ENCODE measurements at places on chromosomes 3 and 15.

GRCh38 chr3:89613241-89613640, 505.8 kb downstream of the EPHA3 start:
- DNase-seq = no peak

DNA sequence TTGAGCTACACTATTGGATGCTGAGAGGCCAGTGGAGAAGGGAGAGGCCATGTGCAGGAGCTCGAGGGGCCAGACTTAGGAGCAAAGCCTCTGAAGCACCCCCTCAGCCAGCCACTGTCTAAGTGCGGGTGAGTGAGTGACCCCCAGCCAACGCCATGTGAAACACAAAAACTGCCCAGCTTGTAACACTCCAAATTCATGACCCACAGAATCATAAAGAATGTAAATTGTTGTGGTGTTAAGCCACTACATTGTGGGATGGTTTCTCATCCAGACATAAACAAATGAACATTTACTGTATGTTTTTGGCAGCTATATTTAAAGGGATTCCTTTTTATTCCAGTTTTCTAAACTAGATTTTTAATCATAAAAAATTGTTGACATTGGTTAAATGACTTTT, 27.2 kb upstream of the TMEM158 start:
- no peak for DNase-seq

- DNase-seq = no peak
Observed at GRCh38 chr3:131739211-131739610, 236.4 kb upstream of the MRPL3 start.

GRCh38 chr3:113088616-113089015, 97.8 kb downstream of the GTPBP8 start:
- DNase-seq = no peak

GRCh38 chr3:11914651-11915050, 68.0 kb upstream of the TAMM41 start:
- no peak for DNase-seq

DNA sequence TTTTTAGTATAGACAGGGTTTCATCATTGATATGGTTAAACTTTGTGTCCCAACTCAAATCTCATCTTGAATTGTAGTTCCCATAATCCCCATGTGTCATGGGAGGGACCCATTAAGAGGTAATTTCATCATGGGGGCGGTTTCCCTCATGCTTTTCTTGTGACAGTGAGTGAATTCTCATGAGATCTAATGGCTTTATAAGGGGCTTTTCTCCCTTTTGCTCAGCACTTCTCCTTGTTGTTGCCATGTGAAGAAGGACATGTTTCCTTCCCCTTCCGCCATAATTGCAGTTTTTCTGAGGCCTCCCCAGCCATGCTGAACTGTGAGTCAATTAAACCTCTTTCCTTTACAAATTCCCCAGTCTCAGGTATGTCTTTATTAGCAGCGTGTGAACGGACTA, 20.2 kb upstream of the ZNF710 start:
- no peak for DNase-seq

DNA sequence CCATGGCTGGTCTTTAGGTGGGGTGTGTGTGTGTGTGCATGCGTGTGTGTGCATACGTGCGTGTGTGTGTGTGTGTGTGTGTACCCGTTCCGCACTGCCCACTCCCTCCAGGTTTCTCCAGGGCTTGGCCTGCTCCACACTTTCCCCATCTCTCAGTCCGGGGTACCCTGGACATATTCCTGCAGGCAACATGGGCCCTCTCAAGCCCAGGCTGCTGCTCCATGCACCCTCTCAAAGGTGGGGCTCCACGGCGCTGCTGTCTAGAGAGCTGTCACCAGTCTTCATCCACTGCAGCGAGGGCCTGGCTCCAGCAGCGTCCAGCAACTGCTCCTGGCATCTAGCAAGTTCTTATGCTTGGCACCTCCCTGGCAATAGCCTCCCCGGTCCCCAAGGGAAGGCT, 86.1 kb downstream of the ATP10A start:
- no peak for DNase-seq

DNA sequence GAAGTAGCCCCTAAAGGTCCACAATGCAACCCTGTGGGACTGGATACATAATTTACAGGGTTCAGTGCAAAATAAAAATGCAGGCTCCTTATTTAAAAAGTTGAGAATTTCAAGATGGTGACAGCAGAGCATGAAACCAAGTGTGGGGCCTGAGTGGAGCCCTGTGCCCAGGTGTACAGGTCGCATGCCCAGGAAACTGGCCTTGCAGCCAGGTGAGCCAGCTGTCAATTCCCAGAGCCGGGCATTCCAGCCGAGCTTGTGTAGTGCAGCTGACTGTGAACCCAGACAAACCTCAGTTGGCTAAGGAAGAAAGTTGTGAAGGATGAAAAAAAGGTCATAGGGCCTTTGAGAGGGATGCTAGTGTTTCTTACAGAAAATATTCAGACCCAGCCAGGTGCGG, 27.6 kb downstream of the POPDC2 start:
- no peak for DNase-seq

DNA sequence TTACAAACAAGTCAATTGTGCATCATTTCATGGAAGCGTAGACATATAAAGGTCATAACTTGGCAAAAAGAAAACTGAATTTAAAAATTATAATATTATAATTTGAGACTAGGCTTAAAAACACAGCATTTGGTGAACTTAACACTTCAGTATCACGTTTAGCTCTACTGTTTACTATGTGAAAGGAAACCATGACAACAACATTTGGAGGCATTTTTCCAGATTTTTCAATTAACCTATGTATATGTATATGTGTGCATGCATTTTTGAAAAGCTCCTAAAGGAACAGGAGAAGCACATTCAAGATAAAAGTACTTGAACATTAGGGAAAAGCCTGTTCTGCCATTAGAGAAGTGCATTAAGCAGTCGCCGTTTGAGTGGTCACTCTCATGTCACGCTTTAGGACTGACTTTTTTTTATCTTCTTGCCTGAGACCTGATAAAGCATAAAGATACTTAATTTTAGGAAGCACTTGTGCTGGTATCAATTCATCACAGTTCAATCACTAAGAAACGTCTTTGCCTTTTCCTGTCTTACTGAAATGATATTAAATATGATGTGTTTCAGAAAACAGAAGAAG, 156.0 kb downstream of the NAALADL2 start:
- DNase-seq = no peak

DNA sequence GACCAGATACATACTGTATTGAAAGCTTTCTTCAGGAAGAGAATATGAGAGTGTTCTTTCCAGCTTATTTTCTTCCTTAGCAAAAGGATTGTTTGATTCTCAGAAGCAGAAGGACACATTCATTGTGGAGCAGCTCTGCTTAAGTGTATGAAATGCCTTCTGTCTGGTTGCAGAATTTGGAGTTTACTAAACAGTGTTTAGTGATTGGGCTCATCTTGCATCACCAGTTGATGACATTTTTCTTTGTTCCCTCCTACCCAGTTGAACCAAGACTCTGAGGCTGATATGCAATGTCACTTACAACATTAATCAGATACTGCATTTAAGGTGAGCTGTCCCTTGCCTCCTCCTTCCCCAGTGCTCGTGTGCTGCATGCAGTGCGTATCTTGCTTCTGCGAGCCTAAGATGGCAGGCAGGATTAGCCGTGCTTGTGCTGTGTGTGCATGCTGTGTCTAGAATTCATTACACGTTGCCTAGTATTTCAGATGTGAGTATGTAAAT, 18.4 kb downstream of the ZBTB38 start:
- DNase-seq = no peak

DNA sequence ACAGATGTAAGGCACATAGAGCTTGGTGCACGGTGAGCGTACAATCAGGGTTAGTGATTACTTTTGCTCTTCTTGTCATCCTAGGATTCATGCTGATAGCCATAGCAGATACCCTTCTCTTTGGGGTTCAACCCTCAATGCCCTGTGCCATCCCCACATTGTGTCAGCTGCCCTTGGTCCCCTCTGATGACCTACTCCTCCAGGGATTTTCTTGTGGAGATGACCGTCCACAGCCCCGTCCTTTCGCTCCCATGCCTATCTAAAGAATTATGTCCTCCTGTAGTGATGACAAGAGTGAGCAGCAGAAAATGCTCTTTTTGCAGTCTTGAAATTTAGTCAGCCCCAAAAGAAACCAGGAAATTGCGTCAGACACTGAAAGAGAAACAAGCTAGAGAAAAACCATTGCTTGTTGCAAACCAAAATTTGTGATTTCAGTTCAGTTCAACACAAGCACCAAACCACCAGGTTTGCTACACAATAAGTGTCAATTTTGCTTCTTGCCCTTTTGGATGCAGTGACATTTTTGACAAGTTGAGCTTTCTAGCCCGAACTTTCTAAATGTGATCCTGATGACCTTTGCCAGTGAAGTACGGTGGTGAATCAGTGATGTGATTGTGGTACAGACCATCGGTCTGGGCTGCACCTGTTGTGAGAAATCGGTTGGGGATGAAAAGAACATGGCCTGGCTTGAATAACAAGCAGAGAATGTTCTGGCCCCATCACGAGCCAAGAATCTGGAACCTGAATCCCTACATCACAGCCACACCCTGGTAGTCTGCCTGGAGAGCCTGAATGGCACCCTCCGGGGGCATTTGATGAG, 41.3 kb downstream of the CMTM7 start:
- no peak for DNase-seq

- DNase-seq = no peak
Observed at GRCh38 chr15:99502182-99502581, 63.6 kb upstream of the MEF2A start.

GRCh38 chr3:144662729-144663128, 691.1 kb downstream of the DIPK2A start:
- DNase-seq = no peak

GRCh38 chr15:29066310-29066709, 180.5 kb downstream of the APBA2 start:
- no peak for DNase-seq

DNA sequence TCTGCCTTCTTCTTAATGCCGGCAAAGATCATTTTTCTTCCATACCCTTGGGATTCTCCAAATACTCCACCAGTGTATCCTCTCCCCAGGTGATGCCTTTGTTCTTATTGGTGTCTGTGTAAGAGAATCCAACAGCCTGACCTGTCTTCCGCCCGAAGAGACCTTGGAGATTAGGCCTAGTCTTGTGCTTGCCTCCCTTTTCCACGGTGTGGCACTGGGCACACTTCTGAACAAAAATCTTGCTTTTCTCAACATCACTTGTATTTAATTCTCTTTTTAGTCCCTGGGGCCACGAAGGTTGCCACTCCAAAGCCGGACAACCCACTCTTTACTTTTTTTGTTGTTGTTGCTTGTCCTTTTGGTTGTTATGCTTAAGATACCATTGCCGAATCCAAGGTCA, 14.0 kb upstream of the EMC3 start:
- no peak for DNase-seq

- no peak for DNase-seq
Observed at GRCh38 chr15:51193526-51193925, 98.8 kb upstream of the TNFAIP8L3 start.

- no peak for DNase-seq
Observed at GRCh38 chr3:54324103-54324502, 201.8 kb downstream of the CACNA2D3 start.

- DNase-seq = no peak
Observed at GRCh38 chr3:28099296-28099695, 142.1 kb upstream of the CMC1 start.

GRCh38 chr15:47407692-47408091, 309.6 kb upstream of the SEMA6D start:
- DNase-seq = no peak

GRCh38 chr3:86973440-86973839, 17.5 kb downstream of the VGLL3 start:
- DNase-seq = peak; percentile 70

- DNase-seq = no peak
Observed at GRCh38 chr3:17932136-17932771, 189.8 kb upstream of the TBC1D5 start.

DNA sequence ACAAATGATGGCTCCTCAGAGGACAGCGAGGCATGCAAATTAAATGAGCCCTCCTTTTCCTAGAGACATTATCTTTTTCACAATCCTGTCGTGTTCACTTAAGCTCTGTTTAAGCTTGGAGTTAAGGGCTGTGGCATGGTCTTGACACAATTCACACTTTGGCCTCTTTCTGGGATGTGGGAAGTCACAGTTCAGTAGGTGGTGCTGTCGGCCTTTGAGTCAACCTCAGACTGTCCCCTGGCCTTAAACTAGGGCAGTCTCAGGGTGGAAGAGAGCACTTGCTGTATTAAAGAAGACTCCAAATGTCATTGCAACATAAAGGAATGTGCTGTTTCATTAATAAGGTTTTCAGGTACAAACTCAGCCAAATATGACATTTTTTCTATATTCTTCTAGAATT, 351.0 kb downstream of the MCTP2 start:
- no peak for DNase-seq

GRCh38 chr3:124599779-124600693, 130.2 kb upstream of the UMPS start:
- peak; percentile 12 for DNase-seq

- DNase-seq = no peak
Observed at GRCh38 chr3:56737006-56737405, 53.9 kb upstream of the TASOR start.

- DNase-seq = no peak
Observed at GRCh38 chr3:158961471-158961870, 159.6 kb downstream of the MFSD1 start.

DNA sequence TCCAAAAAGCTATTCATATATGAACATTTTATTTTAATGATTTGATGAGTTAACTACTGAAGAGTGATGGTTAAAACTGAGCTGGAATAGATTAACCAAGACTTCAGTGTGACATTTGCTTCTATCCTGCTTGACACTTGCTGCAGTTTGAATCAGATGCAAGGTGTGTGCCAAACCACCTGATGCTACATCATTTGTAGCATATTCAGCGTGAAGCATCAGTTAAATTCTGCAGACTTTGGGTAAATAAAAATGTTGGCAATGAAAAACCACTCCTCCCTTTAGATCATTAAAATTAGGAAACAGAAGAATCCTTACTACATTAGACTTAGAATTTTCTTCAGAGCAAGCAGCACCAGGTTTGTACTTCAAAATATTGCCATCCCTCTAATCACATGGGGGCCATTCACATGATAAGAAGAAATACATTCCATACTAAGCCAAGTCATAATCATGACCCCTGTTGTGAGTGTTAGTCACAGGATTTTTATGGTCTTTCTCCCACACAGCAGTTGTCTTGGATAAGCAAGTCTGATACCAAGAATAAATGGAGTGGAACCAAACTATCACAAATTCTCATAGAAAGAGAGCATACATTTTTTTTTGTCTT, 160.7 kb upstream of the TNIK start:
- no peak for DNase-seq

DNA sequence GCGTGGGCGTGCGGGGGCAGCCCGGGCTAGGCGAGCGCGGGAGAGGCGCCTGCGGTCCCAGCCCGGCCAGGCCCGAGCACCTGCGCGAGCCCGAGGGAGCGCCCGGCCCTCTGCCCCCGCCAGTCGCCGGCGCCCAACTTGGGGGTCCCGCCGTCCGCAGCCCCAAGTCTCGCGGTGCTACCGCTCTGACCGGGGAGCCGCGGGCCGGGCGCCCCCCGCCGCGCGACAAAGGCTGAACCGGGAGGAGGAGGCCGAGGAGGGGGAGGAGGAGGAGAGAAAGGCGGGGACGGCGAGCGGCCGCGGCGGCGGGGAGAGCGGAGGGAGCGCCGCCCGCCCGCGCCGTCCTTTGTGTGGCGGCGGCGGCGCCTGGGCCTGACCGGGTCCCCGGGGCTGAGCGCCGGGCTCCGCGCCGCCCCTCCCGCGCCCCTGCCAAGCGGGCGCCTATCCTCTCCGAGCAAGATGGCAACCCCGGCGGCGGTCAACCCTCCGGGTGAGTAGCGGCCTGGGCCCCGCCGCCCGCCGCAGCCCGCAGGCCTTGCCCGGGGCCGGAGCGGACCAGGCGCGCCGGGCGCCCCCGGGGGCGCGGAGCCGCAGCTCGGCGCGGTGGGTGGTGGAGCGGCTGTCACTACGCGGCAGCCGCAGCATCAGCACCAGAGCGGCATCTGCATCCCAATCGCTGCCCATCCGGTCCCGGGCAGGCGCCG, at the start of gene ARNT2:
Gene ARNT2 (plus strand): TSS at position 326 of the 704 bp plus-strand sequence. CDS start 134 bp downstream, at position 460.
- DNase-seq = peak; percentile 45

Measured in AG08395 (cell line).